ENCODE measurements at places on chromosomes 5 and 9.

DNA sequence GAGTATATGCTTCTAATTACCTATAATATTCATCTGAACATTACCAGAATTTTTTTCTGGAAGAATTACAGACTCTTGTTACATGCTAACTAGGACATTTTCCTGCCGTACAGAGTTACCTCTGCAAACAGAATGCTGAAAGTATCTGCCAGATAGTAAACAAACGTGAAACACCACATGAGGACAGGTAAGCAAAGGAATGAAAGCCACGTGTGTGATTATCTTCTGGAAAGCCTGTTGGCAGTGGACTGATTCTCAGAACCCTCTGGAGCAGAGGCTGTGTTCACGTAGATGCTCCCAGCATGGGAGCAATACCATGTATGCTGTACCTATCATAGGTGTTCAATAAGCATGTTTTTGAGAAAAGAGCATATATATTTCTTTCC lies 472.6 kb downstream of the ENC1 start:
- no peak for DNase-seq

GRCh38 chr5:88769165-88769564 lies 113.8 kb downstream of the MEF2C start:
- DNase-seq: no peak

DNA sequence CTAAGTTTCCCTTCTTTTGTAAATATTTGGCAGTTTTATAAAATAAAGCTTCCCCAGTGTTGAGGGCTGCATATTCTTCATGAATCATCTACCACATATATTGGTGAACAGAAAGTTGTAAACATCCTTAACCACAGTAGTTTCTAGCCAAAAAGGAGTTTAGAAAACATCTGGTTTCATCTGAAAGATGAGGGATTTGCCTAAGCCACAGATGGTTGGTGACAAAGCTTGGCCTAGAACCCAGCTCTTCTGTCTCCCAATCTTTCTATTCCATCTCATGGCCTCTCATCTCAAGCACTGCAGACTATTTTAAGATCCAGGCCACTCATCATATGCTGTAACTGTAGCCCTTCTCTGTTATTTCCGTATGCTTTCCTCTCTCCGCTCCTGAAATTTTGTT lies 232.3 kb upstream of the TRPM3 start:
- DNase-seq: peak; percentile 5

- DNase-seq: no peak
Measured at GRCh38 chr9:131731644-131732043, 8.2 kb downstream of the RAPGEF1 start.

DNA sequence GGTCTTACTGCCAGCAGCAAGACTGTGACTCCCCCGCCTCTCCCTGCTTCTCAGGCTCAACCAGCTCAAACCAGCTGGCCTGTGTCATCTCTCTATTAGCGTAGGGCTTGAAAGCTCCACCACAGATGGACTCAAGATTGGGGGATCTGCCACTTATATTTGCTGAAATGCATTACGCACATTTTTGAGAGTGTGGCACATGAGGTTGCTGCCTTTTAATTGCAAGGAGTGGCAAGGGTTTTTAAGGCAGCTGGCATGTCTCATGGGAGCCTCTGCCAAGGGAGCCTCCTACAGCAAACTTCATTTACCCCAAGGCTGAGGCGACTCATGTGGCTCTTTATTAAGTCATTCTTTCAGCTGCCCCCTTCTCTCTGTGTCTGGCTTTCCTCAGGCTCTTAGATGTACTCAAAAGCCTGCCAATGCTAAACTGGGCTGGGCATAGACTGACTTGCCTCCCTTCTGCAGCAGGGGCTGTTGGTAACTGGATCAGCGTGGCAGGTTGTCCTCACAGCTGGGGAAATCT lies 219.3 kb downstream of the SMARCA2 start:
- DNase-seq: no peak

GRCh38 chr9:91160599-91161464 lies 200.9 kb downstream of the AUH start:
- no peak for DNase-seq

- no peak for DNase-seq
Measured at GRCh38 chr5:67102708-67103107, 93.9 kb downstream of the CD180 start.

- DNase-seq: no peak
Measured at GRCh38 chr5:156971848-156972525, 9.0 kb upstream of the TIMD4 start.

DNA sequence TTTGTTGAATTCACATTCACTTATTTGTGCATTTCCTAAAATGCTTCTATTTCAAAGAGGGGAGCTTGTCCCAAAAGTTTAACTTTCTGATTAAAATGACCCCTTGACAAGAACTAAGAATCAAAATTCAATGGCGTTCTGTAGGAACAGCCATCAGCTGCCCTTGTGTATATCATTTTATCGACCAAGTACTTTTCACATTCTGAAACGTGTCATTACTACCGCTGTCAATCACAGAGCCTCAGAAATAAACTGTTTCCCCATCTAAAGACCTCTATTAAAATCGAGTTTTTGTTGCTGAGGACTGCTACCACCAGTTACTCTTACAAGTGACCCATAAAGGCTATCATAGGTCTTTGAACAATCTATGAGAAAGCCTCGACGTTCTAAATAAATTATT lies 1.6 kb upstream of the FOXD1 start:
- DNase-seq: no peak

- no peak for DNase-seq
Measured at GRCh38 chr9:80012557-80013330, 441.0 kb downstream of the TLE4 start.

GRCh38 chr5:15391704-15392397 lies 108.1 kb upstream of the FBXL7 start:
- DNase-seq: no peak

- DNase-seq: no peak
Measured at GRCh38 chr9:68927165-68927564, 86.7 kb downstream of the PRKACG start.

- no peak for DNase-seq
Measured at GRCh38 chr9:93061791-93062763, 3.6 kb downstream of the SUSD3 start.

DNA sequence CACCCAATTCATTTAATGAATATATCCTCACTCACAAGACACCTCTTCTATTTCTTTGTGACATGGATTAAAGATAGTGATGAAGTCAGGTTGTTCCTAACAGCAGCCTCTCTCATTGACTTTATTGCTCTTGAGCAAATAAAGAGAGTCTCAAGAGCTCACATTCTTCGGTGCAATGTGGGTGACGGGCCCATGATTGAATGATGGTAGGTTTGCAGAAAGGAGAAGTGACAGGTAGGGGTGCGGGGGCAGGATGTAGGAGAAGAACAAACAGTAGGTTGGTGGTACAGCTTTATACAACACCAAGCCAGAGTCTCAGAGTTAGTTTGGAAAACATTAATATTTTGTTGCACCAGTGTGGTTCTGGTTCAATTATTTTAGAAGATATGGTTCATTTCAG lies 122.2 kb downstream of the SLIT3 start:
- DNase-seq: no peak

DNA sequence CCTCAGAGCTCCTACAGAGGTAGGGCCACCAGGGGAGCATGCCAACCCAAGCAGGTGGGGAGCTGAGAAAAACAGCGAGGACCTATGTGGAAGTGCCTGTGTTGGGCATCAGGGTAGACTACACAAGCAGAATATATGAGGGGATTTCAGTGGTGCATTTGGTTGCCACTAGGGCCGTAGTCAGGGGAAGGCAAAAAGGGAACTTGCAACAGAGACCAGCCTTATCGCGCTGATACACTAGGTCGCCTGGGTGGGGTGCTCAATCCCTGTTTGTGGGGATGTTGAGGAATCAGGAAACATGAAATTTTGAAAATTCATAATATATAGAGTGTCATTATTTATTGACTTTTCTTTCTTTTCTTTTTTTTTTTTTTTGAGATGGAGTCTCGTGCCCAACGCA lies 370.9 kb upstream of the PRR16 start:
- DNase-seq: no peak

DNA sequence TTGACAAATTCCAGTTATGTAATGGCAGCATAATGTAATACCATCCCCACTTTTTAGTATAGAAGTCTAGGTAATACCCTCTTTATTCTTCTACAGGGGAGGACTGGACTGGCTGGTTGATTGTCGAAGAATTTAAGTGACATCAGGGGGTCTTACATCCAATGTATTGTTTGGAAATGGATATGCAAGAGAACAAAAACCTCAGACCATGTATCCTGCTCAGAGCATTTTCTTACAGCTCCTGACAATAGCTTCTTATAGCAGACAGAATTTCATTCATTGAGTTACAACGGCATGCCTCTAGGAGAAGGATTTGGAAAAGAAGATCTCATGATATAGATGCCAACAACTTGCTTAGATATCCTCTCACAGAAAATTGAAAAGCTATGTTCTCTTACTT lies 2032.3 kb downstream of the EFNA5 start:
- no peak for DNase-seq

GRCh38 chr5:52620315-52620714 lies 167.4 kb upstream of the ITGA1 start:
- no peak for DNase-seq

- no peak for DNase-seq
Measured at GRCh38 chr5:31397926-31398557, 133.9 kb downstream of the DROSHA start.

DNA sequence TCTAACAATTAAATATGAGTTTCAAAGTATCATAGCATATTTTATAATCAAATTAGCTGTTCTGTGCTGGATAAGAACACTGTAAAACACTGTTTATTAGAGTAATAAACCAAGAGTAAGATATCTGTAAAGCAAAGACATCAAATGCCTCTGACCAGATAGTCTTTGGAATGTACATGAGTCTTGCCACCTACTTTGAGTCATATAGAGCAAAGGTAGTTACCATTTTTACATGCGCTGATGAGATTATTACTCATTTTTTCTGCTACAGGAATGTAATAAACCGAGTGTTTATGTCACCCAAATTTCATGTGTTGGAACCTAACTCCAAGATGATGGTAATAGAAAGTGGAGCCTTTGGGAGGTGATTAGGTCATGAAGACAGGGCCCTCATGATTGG lies 654.5 kb downstream of the CETN3 start:
- DNase-seq: no peak

DNA sequence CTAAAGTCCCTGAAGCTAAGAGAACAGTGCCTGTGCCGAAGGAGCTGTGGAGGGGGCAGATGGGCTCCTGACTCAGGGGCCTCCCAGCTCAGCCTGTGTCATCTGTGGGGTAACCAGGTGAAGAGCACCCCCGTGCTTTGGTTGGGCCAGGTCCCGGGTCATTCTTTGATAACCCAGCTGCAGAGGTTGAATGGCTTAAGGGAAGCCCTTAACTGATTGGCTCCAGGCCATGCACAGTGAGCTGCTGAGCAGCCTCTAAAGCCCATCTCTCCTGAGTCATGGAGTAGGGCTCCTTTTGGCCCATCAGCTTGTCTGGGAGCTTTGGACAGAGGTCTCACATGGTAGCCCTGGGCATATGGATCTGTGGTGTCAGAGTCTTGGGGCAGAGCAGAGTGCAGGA lies 28.7 kb downstream of the COL27A1 start:
- DNase-seq: peak; percentile 39

- no peak for DNase-seq
Measured at GRCh38 chr9:101337237-101337636, 47.6 kb downstream of the BAAT start.

DNA sequence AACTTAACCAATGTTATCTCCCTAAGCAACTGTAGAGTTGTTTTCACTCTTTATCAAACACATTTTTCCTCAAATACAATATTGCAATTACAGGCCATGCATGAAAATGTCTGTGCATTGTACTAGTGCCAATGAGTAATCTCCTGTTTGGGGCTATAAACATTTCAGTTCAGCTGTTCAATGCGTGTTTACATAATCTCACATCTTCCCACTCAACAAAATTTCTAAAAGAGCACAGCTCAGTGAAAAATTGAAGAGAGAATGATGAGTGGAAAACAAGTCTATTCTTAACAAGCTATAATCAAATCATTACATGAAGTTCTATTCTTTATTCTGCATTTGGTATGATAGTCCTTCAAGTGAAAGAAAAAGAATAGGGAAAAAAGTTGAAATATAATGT lies 780.5 kb upstream of the CDH9 start:
- no peak for DNase-seq

- no peak for DNase-seq
Measured at GRCh38 chr9:13900449-13900848, 413.5 kb downstream of the NFIB start.

GRCh38 chr5:173020154-173020581 lies 36.0 kb upstream of the CREBRF start:
- no peak for DNase-seq

DNA sequence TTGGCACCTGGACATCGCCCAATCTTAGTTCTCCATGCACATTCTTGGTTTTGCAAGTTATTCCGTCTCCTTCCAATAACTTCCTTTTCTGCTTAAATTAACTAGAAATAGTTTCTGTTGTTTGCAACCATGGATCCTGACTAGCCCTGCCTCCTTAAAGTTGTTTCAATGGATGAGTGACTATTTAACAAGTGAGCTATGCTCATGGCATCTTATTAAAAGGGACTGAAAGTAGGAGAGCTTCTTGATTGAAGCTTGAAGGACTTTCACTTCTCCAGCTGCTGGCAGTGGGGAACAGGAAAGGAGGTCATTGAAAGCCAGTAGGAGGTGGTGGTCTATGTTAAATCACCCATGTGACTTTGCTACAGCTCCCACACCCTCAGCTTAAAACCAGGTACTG lies 466.8 kb downstream of the ARHGEF28 start:
- DNase-seq: no peak

DNA sequence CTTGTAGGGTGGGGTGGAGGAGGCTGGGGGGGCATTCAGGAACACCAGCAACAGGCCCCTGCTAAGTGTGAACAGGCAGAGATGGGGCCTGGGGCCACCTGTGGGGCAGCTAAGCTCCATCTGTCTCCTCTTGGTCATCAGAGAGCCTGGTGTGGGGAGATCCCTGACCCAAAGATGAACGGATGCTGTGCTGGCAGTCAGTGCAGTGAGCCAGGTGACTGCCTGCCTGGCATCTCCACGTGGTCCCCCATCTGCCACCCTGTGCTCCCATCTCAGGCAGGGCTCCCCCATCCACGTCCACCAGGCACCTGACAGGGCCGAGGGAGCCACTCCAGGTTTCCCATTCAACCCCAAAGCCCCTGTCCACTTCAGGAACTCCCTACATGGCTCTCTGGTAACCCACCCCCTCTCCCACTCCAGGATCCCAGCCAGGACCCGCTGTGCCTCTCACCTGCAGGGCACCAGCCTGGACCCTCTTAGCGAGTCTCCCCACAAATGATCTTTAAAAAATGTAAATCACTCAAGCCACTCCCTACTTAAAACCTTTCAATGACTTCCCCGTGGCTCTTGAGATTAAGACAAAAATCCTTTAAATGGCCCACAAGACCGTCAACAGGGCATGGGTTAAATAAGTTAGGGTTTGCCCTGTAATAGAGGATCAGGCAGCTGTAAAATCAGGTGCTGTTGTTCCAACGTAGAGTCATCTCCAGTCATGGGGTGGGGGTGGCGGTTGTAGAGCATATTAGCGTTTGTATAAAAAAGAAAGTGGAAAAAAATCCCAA lies 60.8 kb downstream of the LMX1B start:
- DNase-seq: no peak

GRCh38 chr5:134891473-134891872 lies 13.5 kb upstream of the PCBD2 start:
- no peak for DNase-seq

Data from AG08396 (cell line).